Lung (tissue), 17 donors: ENCODE measurements at places on chromosomes 6 and 20. TPM values are rescaled to one million over a fixed set of nuclear protein-coding genes. Genes with fewer than 3 reads are reported as not detected.

DNA sequence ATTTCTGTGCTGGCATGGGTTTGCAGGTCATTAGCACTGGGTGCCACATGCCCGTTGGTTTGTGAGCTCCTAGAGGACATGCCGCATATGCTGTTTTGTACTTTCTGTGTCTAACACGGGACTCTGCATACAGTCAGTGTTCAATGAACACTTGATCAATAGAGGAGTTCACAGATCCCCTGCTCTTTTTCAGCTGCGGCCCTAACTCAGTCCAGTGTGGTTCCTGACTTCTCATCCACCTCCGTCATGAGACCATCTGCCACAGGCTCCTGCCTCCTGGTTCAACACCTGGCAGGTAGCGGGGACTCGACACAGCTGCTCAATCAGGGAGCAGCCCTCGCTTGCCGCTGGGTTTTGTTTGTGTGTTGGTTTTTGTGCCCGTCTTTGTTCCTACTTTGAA lies 13.8 kb upstream of the BMP7 start:
- H3K36me3 ChIP-seq: no peaks in the 10 kb centered on the region
- no peaks in the 10 kb centered on the region for H3K27me3 ChIP-seq
- H3K27ac ChIP-seq: no peak overlapping the region
- H3K4me3 ChIP-seq: no peak overlapping the region

DNA sequence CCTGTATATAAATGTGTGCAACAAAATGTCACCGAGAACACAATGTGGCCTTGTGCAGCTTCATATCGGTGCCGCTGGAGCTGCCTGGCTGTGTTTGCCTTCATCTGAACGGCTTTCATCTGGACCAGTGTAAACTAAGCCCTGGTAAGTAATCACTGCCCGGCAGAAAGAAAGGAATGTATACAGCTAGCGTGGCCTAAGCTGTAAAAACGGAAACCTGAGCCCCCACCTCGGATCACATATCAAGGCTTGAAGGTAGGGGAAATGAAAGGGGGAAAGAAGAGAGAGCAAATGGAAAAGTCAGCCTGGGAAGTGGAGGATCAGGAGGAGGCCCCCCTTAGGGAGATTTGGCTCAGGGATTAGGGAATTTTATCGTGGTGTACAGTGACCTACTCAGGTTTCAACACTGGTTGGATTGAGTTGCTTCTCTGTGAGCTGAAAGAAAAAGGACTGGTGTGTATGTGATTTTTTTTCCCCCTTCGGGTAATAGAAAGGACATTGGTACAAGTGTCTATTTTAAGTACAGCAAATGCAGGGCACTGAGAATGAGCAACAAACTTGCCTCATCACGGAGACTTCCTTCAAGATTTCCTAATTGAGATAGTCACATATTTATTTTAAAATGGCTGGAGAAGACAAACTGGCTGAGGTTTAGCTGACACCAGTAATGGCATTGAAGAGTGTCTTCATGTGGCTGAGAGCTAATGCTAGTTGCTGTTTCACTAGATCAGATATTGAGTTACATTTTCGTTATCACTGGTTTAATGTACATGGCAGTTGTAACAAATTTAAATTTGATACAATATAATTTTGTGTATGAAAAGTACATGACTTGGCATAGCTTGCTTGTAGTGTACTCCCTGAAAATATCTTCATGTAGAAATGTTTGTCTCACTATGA lies 3.5 kb downstream of the SOBP start:
- H3K4me1 ChIP-seq: peaks cover 4% of the 10 kb centered on the region
- no peaks in the 10 kb centered on the region for H3K36me3 ChIP-seq
- no peaks in the 10 kb centered on the region for H3K27me3 ChIP-seq
- peak; percentile 63 for DNase-seq

DNA sequence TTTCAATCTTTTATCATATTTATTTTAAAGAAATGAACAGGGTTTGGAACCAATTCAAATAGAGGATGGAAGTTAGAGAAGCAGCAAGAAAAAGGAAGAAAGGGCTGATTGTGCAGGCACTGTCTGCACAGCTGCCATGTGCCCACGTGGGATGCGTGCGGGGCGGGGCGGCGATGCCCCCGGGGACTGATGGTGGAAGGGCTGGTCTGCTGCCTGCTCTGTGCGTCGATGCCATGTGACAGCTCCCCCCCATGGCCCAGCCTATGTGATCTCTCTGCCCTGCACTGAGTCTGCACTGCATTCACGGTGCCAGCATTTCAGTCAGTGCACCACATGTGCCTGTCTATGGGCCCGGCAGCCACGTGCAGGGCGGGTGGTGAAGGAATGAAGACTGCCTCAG lies 96.4 kb downstream of the IRF4 start:
- no peak for DNase-seq
- H3K4me3 ChIP-seq: no peak overlapping the region
- H3K27ac ChIP-seq: no peak overlapping the region
- no peaks in the 10 kb centered on the region for H3K27me3 ChIP-seq
- H3K4me1 ChIP-seq: no peaks in the 10 kb centered on the region

DNA sequence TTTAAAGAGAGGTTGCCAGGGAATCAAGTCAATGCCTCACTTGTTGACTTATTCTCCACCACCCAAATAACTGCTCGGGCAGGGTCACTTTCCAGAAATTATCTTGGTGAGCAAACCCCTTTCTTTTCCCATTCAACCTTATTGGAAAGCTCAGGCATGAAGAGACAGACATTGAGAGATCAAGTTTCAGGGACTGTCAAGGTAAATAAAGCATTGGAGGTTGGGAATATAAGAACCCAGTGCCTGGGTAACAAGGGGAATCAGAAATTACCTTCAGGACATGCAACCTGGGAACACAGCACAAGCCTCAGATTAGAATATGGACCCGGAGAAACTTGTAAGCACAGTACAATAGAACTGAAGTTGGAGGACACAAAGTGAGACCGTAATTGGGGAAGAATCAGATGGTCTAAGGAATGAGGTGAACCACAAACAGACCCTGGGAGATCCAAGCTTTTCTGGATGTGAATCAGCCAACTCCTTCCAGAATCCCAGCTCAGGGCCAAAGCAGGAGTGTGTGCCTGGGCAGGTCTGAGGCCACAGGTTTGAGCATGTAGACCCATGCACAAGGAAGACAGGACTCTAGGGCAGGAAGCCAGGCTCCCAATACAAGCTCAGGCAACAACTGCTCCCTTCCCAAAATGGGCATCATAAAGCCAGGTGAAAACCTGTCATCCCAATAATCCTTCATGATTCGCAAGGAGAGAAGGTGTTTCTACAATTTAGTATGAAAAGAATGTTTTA lies 512.8 kb downstream of the MAFB start:
- H3K4me3 ChIP-seq: no peak overlapping the region
- no peaks in the 10 kb centered on the region for H3K27me3 ChIP-seq
- no peak for DNase-seq
- no peaks in the 10 kb centered on the region for H3K4me1 ChIP-seq
- no peak overlapping the region for H3K27ac ChIP-seq

- H3K36me3 ChIP-seq: no peaks in the 10 kb centered on the region
- H3K4me1 ChIP-seq: no peaks in the 10 kb centered on the region
- H3K27me3 ChIP-seq: peaks cover 8% of the 10 kb centered on the region
- H3K27ac ChIP-seq: no peak overlapping the region
- no peak for DNase-seq
- H3K4me3 ChIP-seq: no peak overlapping the region
Observed at GRCh38 chr20:38706509-38706908, 17.8 kb upstream of the SLC32A1 start.

DNA sequence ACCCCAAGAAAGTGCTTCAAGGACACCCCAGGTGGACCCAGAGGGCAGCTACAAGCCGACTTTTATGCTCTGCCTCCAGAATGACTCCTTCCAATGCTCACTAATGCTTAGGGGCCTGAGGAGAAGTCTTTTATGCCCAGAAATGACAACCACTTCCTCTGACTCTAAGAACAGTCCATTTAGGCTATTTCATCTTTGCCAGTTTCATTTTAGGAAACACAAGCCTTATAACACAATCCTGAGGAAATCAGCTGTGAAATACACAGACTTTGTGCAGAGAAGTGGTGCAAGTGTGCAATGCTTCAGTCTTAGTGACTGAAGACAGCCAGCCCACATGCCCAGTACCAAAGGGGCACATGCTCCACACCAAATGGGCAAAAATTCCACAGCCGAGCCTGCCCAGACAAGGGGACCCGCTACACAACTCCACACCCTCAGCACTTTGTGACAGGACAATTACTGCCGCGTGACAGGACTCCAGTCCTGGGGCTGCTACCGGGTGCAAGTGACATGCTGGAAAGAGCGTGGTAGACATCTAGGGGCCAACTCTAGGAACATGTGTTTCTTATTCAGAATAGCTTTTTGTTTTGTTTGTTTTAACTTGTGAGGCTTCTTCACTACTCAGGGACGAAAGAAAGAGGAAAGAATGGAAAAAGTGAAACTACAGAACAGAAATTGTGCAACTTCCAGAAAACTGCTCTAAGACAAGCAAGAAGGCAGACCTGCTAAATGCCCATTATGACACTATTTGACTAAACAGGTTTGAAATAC lies 28.2 kb upstream of the PLAGL1 start:
- H3K27ac ChIP-seq: peak overlapping the region; percentile 87
- no peaks in the 10 kb centered on the region for H3K27me3 ChIP-seq
- H3K36me3 ChIP-seq: no peaks in the 10 kb centered on the region
- H3K4me3 ChIP-seq: no peak overlapping the region

GRCh38 chr20:14566505-14566904 lies 229.1 kb upstream of the FLRT3 start:
- H3K4me3 ChIP-seq: no peak overlapping the region
- no peak overlapping the region for H3K27ac ChIP-seq
- H3K36me3 ChIP-seq: no peaks in the 10 kb centered on the region
- H3K4me1 ChIP-seq: no peaks in the 10 kb centered on the region
- DNase-seq: no peak

Gene STMND1
- total RNA-seq: 10.7 TPM

Gene TFAP2D
- not detected for total RNA-seq

Gene HAO1
- not detected for total RNA-seq

Gene SLC32A1
- total RNA-seq: not detected
